AG09309 (cell line): ENCODE measurements at places on chromosomes 2 and 18.
A peak's percentile ranks its signal among the peaks of the same experiment; 100 is the strongest.

GRCh38 chr2:12202313-12203075 lies 456.1 kb downstream of the LPIN1 start:
- no peak for DNase-seq

DNA sequence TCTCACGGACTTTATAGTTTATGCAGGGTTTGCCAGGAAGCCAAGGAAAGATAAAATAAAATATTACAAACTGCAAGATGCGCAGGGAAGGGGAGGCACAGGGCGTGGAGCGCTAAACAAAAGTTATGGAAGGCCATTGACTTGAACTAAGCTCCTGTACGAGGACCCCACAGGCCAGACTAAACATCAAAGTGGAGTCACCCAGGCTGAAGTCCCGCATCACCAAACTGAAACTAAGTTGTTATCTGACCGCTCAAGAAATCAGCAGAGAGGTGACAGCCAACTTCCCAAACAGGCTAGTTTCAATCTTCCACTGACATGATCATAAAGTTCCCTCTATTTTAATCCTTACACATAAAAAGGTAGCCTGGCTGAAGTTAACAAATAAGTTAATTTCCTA lies 90.5 kb upstream of the YWHAQ start:
- DNase-seq, result no peak

DNA sequence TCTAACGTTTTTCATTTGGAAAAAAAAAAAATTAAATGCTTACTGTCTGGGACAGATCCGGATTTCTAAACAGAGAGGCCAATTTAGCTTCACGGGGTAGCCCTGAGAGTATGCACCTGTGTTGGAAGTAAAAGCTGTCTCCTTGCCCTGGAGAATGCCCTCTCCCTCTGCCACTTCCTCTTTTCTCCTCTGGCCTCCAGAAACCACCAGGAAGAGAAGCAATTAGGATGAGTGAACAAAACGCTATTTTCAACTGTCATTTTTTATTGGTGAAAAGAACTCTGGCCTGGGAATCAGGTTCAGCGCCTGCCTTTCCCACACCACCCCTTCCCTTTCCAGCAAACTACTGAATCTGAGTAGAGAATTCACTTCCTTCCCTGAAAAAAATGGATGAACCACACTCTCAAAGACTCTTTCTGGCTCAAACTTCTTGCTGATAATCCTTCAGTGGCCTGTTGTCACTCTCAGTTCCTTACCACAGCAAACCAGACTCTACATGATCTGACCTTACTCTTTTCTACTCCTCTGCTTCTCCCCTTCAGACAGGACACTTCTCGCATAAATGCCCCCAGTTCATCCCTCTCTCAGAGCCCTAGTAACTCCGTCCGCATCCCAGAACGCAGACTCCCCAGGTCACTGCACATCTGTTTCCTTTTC lies 29.8 kb downstream of the KLF7 start:
- DNase-seq, result no peak

- no peak for DNase-seq
These were observed 1.7 kb upstream of the EML4 start for GRCh38 chr2:42167458-42167857.

GRCh38 chr18:13448335-13448795 lies 229.8 kb downstream of the LDLRAD4 start:
- DNase-seq, result no peak

DNA sequence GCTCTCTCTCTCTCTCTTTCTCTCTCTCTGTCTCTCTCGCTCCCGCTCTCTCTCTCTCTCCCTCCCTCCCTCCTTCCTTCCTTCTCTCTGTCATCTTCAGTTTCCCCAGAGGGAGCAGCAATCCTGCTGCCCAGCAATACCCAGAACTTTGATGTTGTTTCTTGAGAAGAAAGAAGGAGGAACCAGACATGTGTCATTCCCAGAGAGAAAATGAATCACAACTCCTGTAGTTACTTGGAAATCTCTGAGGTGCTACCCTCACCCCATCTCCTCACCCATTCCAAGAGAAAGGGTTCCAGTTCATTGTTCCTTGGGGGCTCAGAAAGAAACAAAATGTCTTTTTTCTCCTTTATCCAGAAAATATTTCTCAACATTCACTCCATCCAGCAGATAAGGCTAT lies 449.1 kb downstream of the TNS1 start:
- DNase-seq, result no peak

GRCh38 chr2:101883860-101884259 lies 107.9 kb upstream of the IL1R2 start:
- peak; percentile 31 for DNase-seq

GRCh38 chr2:72291059-72291458 lies 143.4 kb upstream of the CYP26B1 start:
- DNase-seq, result no peak

GRCh38 chr2:121955872-121956271 lies 200.4 kb downstream of the TSN start:
- DNase-seq, result no peak

GRCh38 chr18:2918761-2919550 lies 72.2 kb downstream of the EMILIN2 start:
- no peak for DNase-seq

DNA sequence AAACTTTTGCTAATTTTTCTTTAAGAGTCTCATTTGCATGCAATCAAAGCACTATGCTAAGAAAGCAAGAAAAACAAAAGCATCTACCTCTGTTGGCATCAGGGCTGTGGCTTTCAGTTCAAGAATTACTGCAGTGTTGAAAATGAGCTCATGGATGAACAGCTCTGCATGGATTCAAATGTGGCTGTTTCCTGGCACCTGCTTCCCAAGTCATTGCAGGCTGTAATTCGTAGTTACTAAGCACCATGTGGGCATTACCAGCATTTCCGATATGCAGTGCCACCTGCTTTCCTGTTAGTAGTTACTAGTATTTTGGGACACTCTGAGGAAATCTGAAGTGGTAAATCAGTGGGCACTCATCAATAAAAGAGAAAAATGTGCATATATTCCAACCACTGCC lies 37.8 kb upstream of the FAM110C start:
- no peak for DNase-seq

- no peak for DNase-seq
These were observed 26.2 kb upstream of the ARHGEF4 start for GRCh38 chr2:130810490-130810889.

GRCh38 chr2:80154231-80154915 lies 150.2 kb downstream of the LRRTM1 start:
- DNase-seq, result no peak

GRCh38 chr2:122737429-122738077 lies 982.1 kb downstream of the TSN start:
- DNase-seq, result no peak

DNA sequence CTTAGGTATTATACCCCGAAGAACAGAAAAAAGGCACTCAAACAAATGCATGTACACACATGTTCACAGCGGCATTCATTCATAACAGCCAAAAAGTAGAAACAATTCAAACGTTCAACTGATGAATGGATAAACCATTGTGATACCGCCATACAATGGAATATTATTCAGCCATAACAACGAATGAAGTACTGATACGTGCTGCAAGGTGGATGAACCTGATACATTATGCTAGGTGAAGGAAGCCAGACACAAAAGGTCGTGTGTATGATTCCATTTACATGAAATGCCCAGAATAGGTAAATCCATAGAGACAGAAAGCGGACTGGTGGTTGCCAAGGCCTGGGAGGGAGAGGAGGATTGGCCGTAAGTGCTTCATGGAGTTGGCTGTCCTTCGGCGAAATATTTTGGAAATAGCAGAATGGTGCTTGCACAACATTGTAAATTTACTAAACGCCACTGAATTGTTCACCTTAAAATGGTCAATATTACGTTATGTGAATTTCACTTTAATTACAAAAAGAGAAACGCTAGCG lies 750 bp upstream of the RMP24 start:
- no peak for DNase-seq

DNA sequence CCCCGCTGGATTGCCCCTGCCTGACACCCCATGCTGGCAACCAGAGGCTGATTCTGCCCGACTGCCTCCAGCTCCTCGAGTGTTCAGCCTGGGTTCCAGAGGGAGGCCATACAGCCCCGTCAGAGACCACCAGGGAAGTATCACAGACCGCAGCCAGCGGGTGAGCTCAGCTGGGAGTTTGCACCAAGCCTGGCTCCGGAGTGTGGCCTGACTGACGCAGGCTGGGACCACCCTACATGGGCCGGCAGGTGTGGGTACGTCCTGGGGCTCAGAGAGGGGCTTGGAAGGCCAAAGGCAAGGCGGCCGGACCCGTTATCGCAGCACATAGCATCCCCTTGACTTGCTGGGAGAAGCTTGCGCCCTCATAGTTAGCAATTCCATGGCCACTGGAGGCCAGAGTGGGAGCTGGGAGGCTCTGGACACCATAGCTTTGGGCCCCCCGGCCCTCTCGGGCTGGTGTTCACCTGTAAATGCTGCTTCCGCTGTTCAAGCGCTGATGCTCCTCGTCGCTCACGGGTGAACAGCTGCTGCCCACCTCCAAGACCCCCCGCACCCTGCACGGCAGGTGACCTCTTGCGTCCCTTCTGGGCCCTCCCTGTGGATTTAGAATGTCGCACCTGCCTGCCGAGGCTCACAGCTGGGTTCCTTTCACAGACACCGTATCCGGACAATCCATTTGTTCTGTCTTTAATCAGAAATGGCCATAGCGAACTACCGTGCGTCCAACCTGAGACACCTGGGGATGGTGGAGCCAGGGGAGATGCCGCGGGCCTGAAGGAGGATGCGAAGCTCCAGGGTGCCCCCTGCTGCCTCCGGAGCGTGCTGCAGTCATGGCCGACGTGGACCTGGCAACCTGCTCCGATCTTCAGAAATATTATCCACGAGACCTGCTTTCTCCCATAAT lies 31.2 kb upstream of the SLC66A3 start:
- no peak for DNase-seq

- DNase-seq, result no peak
These were observed 1.7 kb downstream of the EPHA4 start for GRCh38 chr2:221570321-221570935.

- no peak for DNase-seq
These were observed 100.5 kb upstream of the MEIS1 start for GRCh38 chr2:66334237-66335029.
